DMS79 treated with DMSO at 0.1 percent for 48 hours (cell line): ENCODE measurements at places on chromosomes 6 and 20.

GRCh38 chr6:56938649-56939191 lies 16.2 kb upstream of the BEND6 start:
- no peak for DNase-seq

DNA sequence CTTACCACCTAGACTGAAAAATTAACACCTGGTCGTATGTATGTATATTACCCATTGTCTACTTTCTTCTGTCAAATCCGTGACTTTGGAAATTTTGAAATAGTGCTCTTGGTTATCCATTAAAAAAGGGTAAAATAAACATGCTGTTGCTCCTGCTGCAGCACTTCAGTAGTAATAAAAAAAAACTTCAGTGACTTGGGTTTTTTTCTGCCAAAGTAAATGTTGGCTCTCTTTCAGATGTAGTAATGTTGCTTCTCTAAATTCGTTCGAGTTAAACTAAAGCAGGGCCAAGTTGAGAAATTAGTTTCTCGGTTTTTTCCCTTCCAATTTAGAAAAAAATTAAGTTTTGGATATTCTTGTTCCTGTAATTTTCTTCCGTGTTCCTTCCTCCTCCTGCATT lies 34.2 kb downstream of the JARID2 start:
- DNase-seq = no peak

- no peak for DNase-seq
Measured at GRCh38 chr6:52253494-52253893, 9.2 kb upstream of the IL17F start.

DNA sequence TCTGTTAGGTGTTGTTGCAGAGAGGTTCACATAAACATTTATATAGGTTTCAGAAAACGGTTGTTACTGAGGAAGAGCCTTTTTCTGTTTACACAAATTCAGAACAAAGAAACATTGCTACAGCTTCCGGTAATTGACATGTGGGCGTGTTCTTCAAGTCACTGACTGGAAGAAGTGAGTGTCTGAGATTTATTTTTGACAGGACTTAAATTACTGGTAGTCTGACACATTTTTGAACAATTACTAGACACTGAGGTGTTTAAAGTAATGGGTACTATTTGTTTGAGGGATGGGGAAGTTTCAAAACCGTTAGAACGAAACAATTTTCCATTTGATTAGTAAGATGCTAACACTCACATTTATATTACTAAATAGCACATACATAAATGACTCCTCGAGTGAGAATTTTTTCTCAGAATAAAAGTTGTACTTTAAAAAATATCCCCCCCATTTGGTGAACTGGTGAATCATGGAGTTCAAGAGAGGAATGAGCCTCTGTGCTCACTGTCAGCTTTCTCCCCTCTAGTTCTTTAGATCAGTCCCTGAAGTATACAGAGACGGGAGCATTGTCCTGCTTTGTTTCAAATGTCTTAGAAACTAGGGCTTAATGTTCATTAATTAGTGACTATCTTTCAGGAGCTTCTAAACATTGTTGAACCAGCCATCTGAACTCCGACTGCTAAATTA lies 98.7 kb downstream of the TSHZ2 start:
- DNase-seq = no peak

DNA sequence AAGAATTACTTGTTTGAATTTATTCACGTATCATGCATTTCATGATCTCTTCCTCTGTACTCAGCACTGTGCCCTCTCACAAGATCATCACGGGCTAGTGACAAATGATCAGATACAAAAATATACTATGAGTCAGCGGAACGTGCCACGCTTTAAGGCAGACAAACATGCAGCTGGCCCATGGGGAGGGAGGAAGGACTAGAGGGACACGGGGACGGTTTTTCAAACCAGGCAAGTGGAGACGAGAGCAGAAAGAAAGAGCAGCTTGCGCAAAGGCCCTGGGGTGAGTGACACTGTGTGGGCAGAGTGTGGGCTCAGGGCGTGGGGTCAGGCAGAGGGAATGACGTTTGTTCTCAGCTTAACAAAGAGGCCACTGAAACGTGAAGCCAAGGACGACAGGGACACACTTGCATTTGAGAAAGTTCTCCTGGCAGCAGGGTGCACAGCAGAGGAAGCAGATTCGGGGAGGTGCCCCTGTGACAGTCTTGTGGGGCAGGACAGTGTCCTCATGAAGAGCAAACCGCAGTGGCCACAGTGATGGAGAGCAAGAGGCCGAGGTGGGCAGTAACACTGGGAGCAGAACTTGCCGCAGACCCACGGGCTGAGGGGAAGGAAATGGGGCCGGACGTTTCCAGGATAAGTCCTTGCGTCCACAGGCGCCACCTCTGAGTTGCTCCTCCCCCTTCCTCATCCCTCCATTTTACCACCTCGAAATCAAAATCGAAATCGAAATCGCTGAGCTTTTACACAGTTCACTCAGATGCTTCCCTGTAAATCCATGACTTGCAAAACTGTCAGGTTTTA lies 6.9 kb upstream of the RPS6KA2 start:
- no peak for DNase-seq

DNA sequence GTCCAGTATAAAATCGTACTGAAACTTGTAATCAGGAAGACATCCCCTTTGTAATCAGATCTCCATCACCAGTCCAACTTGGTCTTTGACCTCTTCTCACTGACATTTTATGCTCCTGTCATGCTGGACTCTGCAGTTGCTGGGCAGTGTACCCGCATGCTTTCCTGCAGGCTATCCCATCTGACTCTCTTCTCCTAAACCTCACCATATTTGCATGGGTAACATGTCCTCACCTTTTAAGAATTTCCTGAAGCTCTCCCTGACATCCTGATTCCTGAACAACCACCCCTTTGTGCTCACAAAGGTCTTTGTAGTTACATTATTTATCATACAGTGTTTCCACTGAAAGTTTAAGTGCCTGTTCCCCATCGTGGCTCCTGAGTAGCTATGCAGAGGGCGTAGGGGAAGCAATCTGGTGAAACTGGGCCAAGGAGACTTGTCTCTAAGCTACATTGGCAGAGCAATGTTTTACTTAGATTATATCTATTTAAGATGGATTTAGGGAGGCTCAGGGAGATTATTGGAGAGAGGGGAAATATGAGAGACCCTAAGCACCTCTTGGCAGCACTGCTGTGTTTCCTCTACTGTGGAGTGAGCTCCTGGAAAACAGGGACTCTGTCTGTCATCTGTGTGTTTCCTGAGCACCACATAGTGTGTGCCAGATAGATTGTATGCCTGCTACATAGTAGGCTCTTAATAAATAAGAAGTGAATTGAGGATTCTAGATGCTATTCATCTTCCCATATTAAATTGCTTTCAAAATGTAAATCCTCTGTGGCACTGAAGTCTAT lies 124.0 kb downstream of the LAMA2 start:
- no peak for DNase-seq

GRCh38 chr20:58378704-58379103 lies 10.3 kb upstream of the VAPB start:
- no peak for DNase-seq

DNA sequence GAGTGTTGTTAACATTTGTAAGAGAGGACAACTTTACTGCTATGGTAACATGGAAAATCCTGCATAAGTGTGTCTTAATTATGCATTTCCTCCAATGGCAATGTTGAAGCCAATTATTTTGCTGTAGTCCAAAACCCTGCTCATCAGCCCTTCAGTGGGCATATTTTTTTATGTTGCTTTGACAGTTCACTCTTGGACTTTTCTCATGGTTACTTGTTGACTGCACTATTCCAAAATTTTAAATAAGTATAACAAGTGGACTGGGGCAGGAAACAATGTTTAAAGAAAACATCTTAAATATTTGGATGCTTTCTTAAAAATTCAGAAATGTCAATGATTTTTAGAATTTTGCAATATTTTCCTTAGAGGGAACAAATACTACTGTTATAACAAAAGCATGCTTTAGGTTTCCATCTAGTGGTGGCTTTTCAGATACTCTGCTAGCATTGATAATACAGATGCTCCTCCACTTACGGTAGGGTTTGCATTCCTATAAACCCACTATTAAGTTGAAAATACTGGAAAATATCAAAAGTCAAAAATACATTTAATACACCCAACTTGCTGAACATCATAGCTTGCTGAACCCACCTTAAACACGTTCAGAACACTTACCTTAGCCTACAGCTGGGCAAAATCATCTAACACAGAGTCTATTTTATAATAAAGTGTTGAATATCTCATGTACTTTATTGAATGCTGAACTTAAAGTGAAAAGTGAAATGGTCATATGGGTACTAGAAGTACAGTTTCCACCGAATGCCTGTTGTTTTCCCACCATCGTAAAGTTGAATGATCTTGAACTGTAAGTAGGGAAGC lies 86.4 kb downstream of the ADGRG6 start:
- no peak for DNase-seq

DNA sequence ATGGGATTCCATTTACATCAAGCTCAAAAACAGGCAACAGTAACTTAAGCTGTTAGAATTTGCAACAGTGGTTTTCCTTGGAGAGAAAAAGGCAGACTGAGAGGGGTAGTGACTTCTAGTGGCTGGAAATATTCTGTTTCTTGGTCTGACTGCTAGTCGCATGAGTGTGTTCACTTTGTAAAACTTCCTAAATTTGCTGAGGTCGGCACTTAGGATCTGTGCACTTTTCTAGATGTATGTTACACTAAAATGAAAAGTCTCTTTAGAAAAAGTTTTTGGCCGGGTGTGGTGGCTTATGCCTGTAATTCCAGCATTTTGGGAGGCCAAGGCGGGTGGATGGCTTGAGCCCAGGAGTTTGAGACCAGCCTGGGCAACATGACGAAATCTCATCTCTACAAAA lies 18.7 kb downstream of the OVOL2 start:
- no peak for DNase-seq

DNA sequence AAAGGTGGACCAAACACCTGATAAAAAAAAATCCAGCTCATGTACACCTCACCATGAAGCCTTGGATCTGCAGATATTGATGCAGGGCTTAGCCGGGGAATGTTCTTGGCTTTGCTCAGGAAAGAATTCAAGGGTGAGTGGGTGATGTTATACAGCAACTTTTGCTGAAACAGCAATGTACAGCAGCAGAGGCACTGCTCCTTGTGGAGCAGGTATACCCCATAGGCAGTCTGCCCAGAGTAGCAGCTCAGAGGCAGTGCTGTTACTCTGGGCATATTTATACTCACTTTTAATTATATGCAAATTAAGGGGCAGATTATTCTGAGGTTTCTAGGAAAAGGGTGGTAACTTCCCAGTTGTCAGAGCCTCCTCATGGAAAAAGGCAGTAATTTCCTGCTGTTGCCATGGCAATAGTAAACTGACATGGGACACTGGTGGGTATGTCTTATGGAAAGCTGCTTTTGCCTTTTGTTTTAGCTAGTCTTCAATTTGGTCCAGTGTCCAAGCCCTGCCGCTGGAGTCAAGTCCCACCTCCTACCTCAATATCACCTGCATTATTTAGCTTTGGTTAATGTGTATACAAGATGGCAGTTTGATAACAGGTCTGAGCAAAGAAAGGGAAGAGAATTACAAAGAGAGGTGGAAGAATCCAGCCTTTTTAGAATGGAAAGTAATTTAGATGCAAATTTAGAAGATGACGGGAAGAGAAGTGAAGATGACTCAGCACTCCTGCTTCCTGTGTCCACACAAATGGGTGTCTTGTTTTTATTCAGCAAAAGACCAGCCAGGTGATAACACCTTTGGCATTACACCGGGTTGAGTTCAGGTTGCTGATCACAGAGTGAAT lies 110.1 kb upstream of the JAG1 start:
- no peak for DNase-seq

- DNase-seq = no peak
Measured at GRCh38 chr6:89050697-89051096, 29.9 kb upstream of the PNRC1 start.

DNA sequence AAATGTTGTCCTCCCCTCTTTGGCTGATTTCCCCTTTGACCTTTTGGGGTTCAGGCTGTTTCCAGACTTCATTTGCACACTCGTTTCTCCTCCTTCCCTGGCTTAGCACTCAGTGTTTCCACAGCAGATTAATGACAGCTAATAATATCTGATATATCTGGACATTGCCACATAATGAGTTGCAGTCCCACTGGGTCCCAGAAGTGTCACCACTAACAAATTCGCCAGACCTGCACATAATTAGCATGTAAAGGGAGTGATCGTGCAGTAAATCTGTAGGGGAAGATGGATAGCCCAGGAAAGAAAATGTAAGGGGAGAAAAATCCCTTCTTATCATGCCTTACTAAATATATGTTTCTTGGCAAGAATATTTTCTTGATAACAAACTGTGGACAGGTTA lies 922.1 kb downstream of the TFAP2A start:
- DNase-seq = no peak

GRCh38 chr20:5260889-5261288 lies 55.9 kb downstream of the PROKR2 start:
- DNase-seq = no peak

- no peak for DNase-seq
Measured at GRCh38 chr6:6784514-6785162, 196.1 kb downstream of the LY86 start.

- no peak for DNase-seq
Measured at GRCh38 chr20:34458631-34459030, 57.6 kb upstream of the DYNLRB1 start.

DNA sequence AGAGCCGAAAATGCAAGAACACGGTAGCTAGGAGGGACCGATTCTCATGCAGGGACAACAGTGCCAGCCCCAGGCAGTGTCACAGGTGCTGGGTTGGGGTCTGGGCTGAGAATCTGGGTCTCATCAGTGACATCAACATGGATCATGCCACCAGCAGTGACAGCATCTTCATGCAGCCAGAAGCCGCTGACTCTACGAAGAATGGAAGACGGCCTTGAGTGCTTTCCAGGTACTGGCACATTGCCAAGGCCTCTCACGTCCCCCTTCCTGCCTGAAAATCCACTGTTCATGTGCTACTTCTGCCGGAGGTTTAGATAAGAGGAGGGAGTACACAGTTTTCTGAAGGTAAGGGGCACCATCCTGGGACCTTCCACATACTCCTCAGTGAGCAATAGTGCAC lies 141.1 kb upstream of the FOXQ1 start:
- no peak for DNase-seq

GRCh38 chr20:14478126-14478525 lies 140.7 kb upstream of the FLRT3 start:
- DNase-seq = no peak

DNA sequence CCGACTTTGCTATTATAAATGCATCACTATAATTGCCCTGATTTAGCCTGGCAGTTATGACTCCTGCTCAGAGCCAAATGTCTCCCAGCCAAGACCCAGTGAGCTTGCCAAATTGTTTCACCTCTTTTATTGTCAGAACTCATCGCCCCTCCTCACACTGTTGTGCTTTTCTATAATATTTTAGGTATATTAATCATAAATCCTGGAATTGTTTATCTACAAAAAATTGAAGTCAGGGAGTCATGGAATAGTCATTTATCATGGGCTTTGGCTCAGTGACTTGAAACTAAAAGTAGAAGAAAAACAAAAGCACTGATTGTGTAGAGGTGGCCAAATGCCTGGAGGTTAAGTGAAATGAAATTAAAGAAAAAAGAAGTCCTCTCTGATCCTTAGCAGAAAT lies 85.6 kb downstream of the PFDN4 start:
- no peak for DNase-seq

- no peak for DNase-seq
Measured at GRCh38 chr20:36768768-36769430, 4.7 kb downstream of the DSN1 start.

- DNase-seq = peak; percentile 4
Measured at GRCh38 chr20:45044084-45044573, 56.8 kb downstream of the KCNS1 start.
